Right renal pelvis (tissue), 4 donors: ENCODE measurements at places on chromosomes 5 and 9. TPM values are rescaled to one million over a fixed set of nuclear protein-coding genes. Genes with fewer than 3 reads are reported as not detected.

GRCh38 chr5:77400645-77401044, 91.5 kb downstream of the WDR41 start:
- DNase-seq = no peak

GRCh38 chr9:76531231-76531780, 72.3 kb downstream of the GCNT1 start:
- DNase-seq = no peak

- DNase-seq = no peak
These were observed 61.7 kb downstream of the SLC38A9 start for GRCh38 chr5:55650386-55650785.

- no peak for DNase-seq
These were observed 20.2 kb downstream of the RETREG1 start for GRCh38 chr5:16596581-16596940.

The SLC12A2 gene
- 37.2 TPM for polyA plus RNA-seq

GRCh38 chr5:171697221-171698102, 88.2 kb upstream of the SMIM23 start:
- no peak for DNase-seq

DNA sequence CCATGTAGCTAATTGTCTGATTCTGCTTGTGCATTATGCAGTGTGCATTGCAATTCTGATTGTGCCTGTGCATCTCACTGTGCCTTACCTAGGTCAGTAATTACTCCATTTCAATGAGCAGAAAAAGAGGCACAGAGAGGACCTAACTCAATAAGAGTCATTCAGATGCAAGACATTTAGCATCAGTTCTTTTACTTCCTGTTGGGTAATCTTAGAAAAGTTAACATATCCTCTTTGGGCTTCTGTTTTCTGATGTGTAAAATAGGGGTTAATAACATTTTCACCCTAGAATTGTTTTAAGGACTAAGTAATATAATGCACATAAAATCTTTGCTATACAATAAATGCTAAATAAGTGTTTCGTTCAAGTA, 7.0 kb upstream of the DCTN4 start:
- no peak for DNase-seq

DNA sequence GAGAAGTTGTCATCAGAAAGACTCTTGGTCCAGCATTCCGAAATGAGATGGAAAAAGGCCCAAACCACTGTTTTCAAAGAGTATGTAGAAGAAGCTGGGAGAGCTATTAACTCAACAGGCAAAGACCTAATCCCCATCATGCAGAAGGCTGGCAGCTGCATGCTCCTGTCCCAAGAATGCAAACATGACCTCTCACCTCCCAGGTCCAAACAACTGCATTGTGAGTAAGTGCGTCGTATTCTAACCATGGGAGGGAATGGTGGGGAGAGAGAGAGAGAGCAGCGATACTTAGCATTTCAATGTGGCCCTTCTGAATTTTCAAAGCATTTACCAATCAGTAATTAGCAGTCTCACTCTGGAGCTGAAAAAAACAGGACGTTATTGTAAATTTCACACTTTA, 27.6 kb downstream of the TRPC7 start:
- no peak for DNase-seq

The INSL6 gene
- 0.35 TPM for polyA plus RNA-seq

DNA sequence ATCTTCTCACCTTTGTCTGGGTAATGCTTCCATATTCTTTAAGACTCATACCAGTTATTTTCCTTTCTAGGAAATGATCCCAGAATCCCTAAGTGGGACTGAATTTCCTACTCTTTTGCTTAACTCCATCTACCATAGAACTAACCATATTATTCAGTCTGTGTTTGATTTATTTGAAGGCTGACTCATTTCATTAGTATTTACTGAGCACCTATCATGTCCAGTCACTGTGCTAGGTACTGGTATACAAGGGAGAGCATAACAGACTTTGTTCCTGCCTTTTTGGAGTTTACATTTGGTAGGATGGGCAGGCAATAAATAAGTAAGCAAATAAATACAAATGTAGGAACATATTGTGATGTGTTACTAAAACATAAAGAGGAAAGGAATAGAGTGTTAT, 4.3 kb downstream of the NPR2 start:
- no peak for DNase-seq

GRCh38 chr9:22084336-22085035, 75.4 kb upstream of the CDKN2B start:
- DNase-seq = no peak

GRCh38 chr9:94127806-94128205, 43.5 kb downstream of the PTPDC1 start:
- no peak for DNase-seq

GRCh38 chr9:137161558-137162486, 8.0 kb downstream of the LRRC26 start:
- no peak for DNase-seq

- no peak for DNase-seq
These were observed 33.5 kb downstream of the ELOVL7 start for GRCh38 chr5:60810438-60811085.

GRCh38 chr5:141632650-141633049, 4.0 kb downstream of the HDAC3 start:
- DNase-seq = no peak
